HL-60 (cell line): ENCODE measurements at places on chromosomes 5 and 9.
A peak's percentile ranks its signal among the peaks of the same experiment; 100 is the strongest.

DNA sequence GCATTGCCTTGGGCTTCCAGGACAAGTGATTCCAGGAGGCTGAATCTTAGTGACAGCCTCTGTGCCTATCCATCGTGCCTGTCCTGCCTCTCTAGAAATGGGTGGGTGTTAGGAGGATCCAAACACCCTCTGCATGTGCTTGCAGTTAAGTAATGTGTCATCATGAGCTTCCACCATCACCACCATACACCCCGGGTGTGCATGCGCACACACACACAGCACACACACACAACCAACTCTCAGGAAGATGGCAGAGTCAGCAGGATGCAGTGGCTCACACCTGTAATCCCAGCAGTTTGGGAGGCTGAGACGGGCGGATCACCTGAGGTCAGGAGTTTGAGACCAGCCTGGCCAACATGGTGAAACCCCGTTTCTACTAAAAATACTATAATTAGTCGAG lies 22.8 kb upstream of the CERCAM start:
- no peak for DNase-seq

DNA sequence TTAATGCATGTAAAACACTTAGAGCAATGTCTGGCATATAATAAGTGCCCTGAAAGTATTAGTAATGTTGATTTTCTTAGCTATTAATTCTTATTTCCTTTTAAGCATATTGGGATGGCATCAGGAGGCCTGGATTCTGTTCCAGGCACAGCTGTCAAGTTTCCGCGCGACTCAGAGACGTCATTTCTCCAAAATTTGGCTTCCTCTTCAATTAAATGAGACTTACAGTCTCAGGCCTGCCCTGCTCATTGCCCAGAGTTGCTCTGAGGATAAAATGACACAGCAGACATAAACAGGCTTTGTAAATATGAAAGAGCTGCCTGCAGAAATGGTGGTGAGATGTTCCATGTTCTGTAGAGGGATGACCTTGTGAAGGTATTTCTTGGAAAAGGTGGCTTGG lies 159.8 kb upstream of the GLRA1 start:
- no peak for DNase-seq

DNA sequence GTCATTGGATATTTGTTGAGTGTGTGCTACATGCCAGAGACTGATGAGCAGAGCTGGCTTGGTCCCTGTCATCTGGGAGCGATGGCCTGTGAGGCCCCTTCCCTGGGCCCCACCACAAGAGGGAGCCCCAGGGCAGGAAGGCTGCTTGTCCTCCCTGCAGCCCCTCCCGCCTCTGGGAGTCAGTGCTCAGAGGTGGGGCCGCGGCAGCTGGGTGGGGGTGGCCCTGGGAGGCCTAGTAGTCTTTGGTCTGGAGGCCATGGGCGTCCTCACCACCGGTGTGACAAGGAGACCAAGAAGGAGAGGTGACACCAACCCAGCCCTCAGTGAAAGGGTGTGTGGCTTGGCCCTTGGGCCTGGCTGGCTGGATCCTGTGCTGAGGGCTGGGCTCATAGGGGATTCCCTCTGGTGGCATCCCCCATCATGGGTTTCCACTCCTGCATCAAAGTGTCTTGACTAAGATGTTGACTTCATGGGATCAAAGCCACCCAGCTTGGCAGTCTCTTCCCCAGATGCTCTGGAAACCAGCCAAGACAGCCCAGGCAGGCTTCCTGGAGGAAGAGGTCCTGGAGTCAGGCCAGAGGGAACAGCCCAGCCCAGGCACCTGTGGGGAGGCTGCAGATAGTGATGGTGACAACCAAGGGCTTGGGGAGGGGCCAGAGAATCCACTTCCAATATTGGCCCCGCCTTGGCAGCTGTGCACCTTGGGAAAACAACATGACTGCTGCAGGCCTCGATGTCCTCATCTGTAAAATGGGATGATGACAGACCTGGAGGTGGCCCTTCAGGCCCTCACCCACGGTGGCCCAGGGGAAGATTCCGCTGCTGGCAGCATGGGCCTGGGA lies 166.7 kb downstream of the GAPVD1 start:
- DNase-seq: peak; percentile 50

DNA sequence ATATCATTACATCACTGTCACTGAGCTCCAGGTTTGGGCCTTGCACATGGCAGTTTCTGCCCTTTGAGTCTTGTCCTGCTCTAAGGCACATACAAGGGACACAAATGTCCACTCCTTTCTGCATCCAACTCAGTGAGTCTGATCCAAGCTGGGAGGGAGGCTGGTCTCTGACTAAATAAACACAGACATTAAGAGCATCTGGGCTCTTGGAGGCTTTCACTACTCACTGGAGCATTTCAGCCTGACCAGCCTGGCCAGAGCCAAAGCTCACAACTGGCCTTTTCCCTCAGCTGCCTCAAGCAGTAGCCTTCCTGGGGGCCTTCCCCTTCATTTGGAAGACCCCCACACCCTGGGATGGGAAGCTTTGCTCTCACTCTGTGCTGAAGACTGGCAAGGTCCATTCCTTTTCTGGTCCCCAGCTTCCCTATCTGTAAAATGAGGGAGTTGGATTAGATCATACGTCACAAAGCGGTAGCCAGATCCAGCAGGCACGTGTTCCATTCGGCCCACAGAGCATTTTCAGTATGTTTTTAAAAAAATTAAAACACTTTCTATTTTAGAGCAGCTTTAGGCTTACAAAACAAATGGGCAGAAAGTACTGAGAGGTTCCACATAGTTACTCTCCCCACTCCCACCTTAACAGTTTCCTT lies 58.6 kb upstream of the XPA start:
- DNase-seq: no peak

DNA sequence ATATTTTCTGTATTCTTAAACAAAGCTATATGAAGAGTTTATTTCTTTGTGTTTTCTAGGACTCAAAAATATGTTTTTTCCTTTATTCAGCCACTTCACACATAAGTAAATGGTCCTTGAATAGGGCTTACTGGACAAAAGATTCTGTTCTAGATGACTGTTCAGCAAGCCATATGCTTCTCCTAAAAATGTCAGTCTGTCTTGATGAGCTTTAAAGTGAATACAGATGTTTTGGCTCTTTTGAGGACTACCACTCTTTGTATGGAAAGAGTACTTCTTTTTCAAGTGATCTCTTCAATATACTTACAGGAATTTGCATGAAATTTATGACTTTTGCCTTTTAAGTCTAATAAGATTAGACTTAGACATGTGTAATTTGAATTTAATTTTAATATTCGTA lies 8.4 kb downstream of the NDUFS4 start:
- no peak for DNase-seq
